ENCODE measurements at places on chromosomes 12 and 14.
A peak's percentile ranks its signal among the peaks of the same experiment; 100 is the strongest.

DNA sequence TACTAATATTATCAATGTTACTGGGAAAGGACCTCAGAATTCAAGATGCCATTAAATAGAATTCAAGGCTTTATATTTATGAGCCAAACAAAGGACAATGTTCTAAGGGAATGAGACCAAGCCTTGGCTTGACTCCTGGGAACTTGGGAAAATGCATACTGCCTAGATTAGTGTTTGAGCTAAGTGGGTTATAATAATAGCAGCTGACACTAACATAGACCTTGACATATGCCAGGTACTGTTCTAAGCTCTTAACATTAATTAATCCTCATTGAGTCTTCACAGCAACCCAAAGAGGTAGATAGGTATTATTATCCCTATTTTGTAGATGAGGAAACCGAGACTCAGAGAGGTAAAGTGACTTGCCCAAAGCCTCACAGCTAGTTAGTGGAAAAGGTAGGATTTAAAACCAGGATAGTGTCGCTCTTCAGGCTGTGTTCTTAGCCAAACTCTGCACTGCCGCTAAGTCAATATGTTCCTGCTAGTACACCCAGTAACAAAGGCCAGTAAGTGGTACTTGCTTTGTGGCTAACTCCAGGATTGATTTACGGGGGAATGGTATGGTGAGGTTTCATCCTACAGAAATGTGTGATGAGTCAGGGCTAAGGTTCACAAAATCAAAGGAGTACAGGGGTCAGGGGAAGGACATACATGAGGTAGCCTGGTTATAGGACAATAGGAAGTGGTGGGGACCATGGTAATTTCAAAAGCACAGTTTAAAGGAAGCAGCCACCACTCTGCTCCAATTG lies 35.8 kb upstream of the PRKAB1 start:
- DNase-seq: no peak

DNA sequence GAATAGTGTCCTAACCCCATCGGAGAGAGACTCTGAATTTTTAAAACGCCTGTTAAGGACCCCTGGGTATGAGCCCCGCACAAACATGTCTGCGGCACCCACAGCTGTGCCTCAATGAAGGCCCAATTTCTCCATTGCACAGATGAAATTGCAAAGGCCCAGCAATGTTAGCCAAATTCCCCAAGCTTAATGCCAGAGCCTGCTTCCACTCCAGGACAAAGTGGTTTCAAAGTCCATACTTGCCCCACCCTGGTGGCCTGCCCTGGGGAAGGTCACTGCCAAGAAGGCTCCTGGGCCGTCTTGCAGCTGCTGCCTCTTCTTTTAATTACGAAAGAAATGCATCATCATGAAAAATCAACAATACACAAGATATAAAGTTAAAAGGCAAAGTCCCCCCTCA lies 1179.7 kb downstream of the VRK1 start:
- no peak for DNase-seq

DNA sequence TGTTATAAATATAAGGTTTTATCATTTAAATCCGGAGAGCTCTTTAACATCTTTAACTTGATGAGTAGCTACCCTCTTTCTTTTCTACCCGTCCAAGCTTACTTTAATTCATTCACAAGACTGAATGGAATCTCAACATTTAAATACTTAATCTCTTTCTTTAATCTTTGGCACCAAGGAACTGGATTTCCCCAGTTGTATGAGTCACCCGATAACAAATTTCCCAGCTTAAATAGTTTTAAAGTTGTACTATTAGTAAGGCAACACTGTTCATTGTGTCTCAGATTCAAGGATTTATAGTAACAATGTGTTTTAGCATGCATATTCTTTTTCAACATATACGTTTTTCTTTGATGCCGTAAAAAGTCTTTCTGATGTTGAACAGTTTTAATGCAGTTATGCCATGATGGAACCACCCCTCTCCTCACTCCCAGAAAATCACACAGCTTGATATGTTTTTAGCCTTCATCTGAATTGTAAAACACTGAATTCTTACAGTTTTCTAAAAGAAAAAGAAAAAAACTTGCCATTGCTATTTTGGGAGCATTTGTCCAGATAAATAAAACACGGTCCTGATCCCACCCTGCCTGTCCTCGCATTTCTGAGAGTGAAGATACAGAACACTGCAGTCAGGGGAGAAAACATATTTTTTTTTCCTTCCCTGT lies 16.0 kb upstream of the LRP6 start:
- no peak for DNase-seq

GRCh38 chr12:30010071-30011052 lies 226.6 kb upstream of the TMTC1 start:
- DNase-seq: no peak

DNA sequence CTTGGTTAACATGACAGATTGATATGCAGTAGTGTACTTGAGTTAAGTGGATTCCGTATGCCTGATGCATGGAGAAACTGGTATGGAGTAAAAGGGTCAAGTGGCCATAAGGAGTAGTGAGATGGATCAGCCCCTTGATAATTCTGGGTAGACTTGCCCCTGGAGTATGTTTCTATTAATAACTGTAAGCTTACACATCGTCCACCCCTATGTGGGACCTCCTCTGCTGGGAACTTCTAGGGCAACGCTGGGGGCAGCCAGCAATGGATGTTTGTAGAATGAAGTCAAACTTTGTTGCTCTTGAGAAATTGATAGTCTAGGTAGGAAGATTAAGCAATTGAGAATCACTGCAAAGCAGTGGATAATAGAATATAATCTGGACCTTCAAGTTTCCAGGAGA lies 3.5 kb downstream of the C12orf75 start:
- DNase-seq: no peak

- DNase-seq: no peak
Observed at GRCh38 chr12:117646520-117646919, 285.1 kb upstream of the NOS1 start.

DNA sequence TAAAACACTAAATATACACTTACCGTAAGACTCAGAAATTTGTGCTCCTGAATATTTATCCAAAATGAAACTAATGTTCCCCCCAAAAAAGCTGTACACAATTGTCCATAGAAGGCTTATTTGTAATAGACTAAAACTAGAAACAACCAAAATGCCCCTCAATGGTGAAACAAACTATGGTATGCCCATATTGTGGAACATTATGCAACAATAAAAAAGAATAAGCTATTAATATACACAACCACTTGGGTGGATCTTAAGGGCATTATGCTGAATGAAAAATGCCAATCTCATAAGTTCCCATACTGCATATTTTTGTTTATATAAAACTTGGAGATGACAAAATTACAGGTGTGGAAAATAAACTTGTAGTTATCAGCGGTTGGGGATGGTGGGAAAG lies 357.4 kb downstream of the KCNH5 start:
- no peak for DNase-seq

DNA sequence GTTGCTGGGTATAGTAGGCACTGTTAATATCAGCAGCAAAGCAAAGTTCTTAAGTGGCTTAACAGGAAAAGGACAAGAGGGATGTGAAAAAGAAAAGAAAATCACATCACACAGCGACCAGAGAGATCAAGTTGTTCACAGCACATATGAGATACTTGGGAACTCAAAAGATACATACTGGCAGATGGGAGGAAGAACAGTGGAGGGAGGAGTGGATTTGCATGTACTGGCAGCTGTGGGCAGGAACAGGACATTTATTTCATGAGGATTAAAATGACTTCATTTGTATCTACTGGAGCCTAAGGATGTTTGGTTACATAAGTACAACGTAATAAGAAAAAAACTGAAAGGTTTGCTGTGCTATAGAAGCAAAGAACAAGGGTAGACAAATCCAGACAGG lies 136.5 kb upstream of the IFNG-AS1 start:
- no peak for DNase-seq

GRCh38 chr12:51593539-51593938 lies 2.5 kb downstream of the SCN8A start:
- DNase-seq: no peak

- DNase-seq: no peak
Observed at GRCh38 chr12:3172124-3173007, 95.2 kb downstream of the TSPAN9 start.

DNA sequence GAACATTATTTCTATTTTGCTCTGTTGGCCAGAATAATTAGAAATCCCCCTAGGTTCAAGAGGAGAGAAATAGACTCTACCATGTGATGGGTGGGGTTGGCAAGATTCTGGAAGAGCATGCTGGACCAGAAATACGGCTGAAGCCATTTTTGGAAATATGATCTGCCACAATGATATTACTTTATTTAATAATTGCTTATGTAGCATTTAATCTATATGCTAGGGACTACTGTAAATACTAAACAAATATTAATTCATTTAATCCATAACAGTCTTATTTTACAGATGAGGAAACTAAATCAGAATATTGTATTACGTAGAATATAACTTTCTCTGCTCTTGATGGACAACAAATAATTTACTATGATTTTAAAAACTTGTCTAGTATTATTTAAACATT lies 193.7 kb downstream of the RAD51B start:
- no peak for DNase-seq

DNA sequence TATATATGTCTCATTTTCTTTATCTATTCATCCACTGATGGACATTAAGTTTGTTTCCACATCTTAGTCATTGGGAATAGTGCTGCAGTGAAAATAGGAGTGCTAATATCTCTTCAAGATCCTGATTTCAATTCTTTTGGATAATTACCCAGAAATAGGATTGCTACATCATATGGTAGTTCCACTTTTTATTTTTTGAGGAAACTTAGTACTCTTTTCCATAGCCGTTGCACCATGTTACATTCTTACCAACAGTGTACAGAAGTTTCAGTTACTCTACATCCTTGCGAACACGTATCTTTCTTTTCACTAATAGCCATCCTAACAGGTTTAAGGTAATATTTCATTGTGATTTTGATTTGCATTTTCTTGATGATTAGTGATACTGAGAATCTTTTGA lies 29.8 kb downstream of the TESPA1 start:
- DNase-seq: no peak

- DNase-seq: no peak
Observed at GRCh38 chr12:107875786-107876185, 101.3 kb downstream of the ASCL4 start.

DNA sequence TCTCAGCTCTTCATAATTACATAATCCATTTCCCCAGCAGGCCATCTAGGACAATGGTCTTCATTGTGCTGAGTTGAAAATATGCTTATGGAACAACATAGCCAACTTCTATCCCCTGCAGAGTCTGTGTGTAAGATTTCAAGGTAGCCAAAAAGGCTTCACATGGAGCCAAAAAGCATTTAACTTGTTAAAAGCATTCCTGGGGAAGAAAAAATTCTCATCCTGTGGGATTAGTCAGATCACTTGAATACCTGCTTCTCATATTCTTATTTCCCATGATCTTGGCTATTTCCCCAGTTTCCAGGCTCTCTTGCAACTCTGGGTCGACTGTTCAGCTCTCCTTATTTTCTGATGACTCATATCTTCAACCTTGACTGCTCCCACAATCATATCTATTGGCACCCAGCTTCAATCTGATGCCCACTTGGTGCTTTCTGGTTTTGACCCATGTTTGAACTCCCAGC lies 178.9 kb downstream of the KLHL28 start:
- DNase-seq: no peak

DNA sequence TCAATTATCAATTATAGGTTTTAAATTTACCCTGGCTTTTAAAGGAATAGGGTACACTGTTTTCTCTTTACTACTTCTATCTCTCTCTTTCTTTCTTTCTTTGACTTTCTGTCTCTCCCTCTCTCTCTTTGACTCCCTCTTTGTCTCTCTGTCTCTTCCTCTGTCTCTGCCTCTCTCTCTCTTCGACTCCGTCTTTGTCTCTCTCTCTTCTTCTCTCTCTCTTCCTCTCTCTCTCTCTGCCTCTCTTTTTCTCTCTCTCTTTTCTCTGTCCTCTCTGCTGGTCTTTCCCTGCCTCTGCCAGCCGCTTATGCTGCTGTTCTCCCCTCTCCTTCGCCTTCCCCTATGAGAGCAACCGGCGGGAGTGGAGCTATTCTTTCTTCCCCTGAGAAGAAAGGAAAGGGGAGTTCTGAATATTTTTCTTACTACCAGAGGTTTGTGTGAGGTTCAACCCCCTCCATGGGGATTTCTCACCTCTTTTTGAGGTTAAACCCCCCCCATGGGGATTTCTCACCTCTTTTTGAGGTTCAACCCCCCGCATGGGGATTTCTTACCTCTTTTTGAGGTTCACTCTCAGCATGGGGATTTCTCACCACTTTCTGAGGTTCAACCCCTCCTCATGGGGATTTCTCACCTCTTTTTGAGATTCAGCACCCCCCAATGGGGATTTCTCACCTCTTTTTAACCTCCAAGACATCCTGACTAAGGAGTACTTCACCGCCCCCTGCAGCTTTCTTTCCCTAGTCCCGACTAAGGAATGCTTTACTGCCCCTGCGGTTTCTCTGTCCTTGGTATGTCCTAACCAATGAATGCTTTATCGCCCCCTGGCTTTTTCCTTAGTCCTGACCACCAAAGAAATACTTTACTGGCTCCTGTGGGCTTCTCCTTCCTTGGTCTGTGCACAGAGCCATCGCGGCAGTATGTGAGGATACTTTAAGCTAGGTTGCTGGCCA lies 27.4 kb upstream of the DDHD1 start:
- DNase-seq: peak; percentile 19

GRCh38 chr12:113766131-113766878 lies 199.8 kb downstream of the RBM19 start:
- DNase-seq: no peak

GRCh38 chr14:32494609-32495434 lies 165.7 kb downstream of the AKAP6 start:
- DNase-seq: no peak

GRCh38 chr12:122137681-122138080 lies 36.3 kb downstream of the IL31 start:
- DNase-seq: no peak

DNA sequence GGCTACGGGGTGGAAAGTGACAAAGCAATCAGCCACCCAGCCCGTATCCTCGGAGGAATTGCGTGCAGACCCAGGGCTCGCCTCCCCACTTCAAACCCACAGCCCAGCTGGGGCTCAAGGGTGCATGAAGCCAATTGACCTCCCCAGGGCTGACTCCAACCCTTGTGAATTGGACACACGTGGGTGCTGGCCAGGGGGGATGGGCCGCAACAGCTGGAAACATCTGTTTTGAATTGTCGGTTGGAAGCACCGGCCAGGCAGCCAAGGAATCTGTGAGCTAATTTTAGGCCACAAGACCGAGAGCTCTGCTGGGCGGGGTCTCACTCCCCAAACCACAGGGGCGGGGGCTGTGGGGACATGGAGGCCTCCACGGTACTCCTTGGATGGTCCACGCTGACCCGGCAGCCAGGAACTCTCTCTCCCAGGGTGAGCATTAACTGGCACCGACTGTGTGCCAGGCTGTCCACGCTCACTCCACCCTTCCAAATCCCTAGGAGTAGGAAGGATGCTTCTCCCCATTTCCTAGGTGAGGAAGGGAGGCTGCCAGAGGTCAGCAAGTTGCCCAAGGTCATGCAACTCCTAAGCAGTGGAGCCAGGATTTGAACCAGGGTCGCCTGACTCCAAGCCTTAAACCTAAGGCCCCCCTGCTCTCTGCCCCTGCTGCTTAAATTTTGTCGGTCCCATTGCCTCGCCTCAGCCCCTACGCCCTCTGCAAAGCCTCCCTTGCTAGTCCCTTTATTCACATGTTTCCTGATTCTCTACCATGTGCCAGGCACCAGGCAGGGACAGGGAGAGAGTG lies 11.9 kb upstream of the TMEM119 start:
- no peak for DNase-seq
